ENCODE measurements at places on chromosomes 11 and 22.

- DNase-seq: no peak
These were observed 5.9 kb downstream of the ARRB1 start for GRCh38 chr11:75345455-75346160.

- no peak for DNase-seq
These were observed 32.2 kb upstream of the AMOTL1 start for GRCh38 chr11:94735907-94736306.

DNA sequence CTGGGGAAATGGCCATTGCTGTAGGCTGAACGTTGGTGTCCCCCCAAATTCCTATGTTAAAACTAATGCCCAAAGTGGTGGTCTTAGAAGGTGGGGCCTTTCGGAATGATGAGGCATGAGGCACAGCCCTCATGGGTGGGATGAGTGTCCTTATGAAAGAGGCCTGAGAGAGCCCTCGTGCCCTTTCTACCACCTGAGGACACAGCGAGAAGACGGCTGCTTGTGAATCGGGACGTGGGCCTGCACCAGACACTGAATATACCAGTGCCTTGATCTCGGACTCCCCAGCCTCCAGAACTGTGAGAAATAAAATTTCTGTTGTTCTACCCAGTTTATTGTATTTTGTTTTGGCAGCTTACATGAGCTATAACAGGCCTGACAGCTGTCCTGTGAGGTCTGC is 162.9 kb upstream of the B3GAT1 start:
- DNase-seq: no peak

DNA sequence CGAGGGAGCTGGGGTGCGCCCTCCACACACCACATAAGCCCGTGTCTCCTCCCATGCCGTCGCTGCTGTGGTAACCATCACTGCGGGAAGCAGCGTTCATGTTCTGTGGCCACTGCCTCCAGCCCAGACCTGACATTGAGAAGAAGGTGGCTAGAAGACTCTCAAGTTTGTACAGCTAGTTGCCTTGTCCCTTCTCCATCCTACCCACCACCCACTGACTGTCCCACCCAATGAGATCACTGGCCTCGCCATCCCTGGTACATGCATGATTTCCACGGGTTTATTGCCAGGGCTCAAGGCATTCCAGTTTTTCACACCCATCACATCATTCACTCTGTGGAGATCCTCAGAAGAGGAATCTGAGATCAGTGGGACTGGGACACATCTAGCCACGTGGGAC is 33.0 kb downstream of the AHNAK start:
- no peak for DNase-seq

DNA sequence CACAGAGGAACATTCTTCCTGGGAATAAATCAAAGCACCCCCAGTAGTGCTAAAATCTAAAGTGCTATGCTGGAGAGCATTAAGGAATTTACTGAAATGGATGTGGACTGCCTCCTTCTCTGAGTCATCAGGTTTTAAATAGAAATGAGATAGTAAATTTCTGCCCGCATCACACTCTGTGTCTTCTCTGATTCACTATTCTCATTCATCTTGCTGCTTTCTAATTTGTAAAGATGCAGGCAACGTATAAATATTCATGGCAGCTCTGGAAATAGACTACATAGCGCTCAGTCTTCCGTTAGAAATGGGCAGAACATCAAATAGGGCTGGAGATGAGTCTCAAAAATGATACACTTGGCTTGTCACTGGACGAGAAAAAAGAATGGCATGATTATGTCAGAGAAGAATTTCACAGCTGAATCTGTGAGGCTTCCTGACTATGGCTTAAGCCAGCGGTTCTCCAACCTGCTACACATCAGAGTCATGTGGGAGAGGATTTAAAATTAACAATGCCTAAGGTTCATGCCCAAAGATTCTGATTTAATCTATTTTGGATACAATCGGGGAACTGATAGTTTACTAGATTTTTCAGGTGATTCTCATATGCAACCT is 178.2 kb downstream of the LRRC4C start:
- DNase-seq: no peak

- no peak for DNase-seq
These were observed 346 bp upstream of the ALG9 start for GRCh38 chr11:111871693-111872161.

GRCh38 chr11:119810478-119811232 is 81.7 kb upstream of the NECTIN1 start:
- DNase-seq: no peak

GRCh38 chr11:28649922-28650321 is 541.7 kb downstream of the METTL15 start:
- no peak for DNase-seq

GRCh38 chr11:19511413-19512183 is 201.0 kb upstream of the NAV2 start:
- DNase-seq: no peak

DNA sequence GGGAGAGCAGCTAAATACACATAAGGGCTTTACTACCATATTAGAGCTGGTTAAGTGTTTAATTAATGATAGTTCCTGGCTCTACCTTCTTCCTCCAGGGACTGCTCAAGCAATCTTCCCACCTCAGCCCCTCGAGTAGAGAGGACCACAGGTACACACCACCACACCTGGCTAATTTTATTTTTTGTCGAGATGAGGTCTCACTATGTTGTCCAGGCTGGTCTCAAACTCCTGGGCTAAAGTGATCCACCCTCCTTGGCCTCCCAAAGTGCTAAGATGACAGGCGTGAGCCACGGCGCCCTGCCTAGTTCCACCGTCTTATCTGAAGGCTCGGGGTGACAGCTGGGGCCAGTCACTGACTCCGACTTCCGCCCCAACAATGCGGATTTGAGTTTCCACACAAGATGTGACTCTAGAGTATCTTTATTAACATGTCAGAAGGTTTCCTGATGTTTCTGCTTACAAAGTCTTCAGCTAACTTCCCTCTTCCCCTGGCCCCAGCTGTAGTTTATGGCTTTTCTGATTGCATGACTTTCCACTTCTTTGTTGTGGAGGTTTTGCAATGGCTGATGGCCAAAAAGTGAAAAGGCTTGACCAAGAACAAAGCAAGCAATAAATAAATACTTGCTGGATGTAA is 16.8 kb downstream of the TPST2 start:
- no peak for DNase-seq

- DNase-seq: no peak
These were observed 91.1 kb upstream of the LMO1 start for GRCh38 chr11:8354622-8355415.

- no peak for DNase-seq
These were observed 1.1 kb upstream of the ADM start for GRCh38 chr11:10303558-10304363.

- no peak for DNase-seq
These were observed 152.5 kb downstream of the CCDC34 start for GRCh38 chr11:27210531-27210930.

DNA sequence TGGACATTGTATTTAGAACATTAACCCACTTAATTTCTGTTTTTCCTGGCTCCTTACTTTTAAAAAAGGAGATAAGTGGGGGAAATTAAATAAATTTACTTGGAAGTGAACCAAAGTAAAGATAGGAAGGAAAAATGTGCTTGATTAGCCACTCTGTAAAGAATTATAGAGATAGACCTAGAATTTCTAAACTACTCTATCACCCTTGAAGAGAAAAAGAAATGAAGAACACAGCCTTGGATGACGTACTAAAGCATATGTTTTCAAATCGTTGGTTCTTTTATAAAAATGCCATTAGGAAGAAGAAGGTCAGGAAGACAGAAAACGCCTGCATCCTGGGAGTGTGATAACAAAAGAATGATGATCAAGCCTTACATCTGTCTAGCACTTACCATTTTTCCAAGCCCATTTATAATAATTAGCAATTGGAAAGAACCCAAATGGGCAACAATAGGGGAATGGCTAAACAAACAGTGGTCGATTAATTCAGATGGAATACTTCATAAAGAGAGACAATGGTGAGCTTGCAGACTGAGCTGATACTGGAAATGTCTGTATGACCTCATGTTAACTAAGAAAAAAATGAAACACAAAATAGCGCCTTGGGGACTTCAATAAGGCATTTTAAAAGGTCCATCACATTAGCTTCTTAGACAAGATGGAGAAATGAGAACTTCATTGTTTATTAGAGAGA is 81.0 kb upstream of the LRRC55 start:
- no peak for DNase-seq

GRCh38 chr11:67272327-67273259 is 6.3 kb downstream of the GRK2 start:
- no peak for DNase-seq

GRCh38 chr11:98365190-98365589 is 655.6 kb upstream of the CNTN5 start:
- no peak for DNase-seq

DNA sequence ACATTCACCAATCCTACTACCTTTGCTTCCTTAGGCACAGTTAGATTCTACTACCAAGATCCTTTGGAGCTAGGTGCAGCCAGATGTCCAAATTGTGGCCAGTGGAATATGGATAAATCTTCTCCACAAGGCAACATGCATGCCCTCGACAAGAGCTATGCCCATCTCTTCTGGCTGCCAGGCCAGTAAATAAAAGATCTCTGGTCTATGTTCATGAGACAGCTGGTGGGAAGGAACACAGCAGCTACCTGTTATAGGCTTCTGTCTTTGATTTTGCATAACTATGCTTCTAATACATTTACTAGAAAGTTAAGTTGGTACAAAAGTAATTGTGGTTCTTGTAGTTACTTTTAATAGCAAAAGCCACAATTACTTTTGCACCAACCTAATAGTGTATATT is 182.7 kb downstream of the DLG2 start:
- no peak for DNase-seq

GRCh38 chr11:35394941-35395340 is 24.4 kb downstream of the SLC1A2 start:
- no peak for DNase-seq

DNA sequence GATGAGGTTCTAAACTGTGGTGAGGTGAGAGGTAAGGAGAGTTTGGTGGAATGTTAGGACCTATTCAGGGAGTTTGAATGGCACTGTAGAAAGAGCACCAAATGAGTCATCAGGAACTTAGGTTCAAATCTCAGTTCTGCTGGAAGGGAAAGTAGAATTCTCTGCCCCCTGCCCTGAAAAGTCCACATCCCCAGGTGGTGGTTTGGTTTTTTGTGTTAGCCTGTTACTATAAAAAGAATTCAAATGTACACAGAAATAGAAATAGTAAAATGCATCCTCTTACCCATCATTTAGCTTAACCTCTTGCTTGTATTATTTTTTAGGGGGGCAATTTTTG is 20.2 kb downstream of the PPFIBP2 start:
- no peak for DNase-seq

- no peak for DNase-seq
These were observed 5.9 kb downstream of the SERPIND1 start for GRCh38 chr22:20779818-20780158.

GRCh38 chr11:83088965-83089364 is 17.3 kb upstream of the RAB30 start:
- DNase-seq: no peak

DNA sequence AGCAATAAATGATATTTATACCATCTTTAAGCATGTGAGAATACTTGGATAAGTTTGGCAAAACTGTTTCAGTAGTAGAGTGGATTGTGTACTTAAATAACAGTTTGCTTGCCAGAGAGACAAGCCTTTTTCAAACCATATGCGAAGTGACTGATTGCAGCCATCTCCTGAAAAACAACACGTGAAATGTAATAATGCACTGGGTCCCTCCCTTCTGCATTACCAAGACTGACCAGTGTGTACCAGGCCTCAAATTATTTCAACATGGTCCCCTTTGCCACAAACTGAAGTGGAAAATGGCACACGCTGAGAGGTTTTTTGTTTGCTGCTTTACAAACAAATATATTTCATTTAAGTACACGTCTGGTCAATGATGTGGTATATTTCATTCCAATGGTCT is 337.4 kb downstream of the SOX6 start:
- DNase-seq: no peak

GRCh38 chr11:122601141-122602125 is 54.1 kb upstream of the UBASH3B start:
- no peak for DNase-seq

- DNase-seq: no peak
These were observed at the start of gene NRIP3 for GRCh38 chr11:9003573-9004182. NRIP3 (minus strand) TSS chr11:9004001; CDS start chr11:9003935, 66 bp downstream.

- DNase-seq: no peak
These were observed 115.9 kb downstream of the CASP12 start for GRCh38 chr11:104782377-104782754.

- no peak for DNase-seq
These were observed 7.9 kb downstream of the CSRP3 start for GRCh38 chr11:19193916-19194315.

DNA sequence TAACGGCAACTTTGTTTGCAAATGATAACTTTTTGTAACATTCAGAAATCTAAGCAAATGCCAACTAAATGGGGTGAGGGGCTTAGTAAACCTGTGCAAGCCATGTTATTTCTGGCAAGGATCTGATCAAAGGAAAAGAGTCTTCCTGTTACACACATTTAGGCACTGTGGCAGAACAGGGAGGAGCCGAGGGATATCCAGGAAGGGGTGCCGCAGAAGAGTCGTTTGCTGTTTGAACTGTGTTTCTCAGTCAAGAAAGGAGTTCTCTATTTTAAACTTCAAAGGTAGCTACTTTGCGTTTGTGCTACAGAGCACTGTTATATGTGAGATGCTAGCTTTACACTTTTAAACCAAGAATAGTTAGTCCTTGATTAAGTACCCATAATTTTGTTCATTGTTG is 175.5 kb downstream of the ETS1 start:
- DNase-seq: no peak

- no peak for DNase-seq
These were observed 185.8 kb upstream of the POU2AF2 start for GRCh38 chr11:111059726-111060125.

DNA sequence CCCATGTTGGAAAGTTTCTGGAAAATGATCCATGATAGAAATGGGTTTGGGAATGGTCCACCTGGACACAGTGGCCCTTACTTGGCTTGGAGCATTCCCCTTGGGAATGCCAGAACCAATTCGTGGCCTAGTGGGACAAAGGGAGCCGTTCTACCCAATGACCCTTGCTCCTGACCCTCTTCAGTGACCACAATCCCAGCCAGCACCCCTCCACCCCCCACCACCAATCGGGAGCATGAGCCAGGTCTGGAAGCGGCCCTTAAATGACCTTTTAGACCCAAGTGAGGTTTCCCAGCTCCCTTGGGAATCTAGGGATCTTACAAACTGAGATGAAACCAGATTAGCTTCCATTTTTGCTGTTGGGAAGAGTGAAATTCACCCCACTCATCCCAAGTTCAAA is 51.3 kb upstream of the CDON start:
- DNase-seq: no peak
